ENCODE measurements at places on chromosomes 3 and 15.

DNA sequence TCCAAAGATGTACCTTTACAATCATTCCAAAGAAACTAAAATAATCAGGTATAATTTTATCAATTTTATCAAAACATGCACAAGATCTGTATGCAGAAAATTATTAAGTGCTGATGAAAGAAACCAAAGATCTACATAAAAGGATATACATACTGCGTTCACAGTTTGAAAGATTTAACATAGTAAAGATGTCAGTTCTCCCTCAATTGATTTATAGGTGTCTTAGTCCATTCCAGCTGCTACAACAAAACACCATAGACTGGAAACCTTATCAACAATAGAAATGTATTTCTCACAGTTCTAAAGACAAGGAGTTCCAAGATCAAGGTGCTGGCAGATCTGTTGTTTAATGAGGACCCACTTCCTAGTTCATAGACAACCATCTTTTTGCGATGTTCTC lies 189.0 kb upstream of the CCDC54 start:
- no peak for DNase-seq

DNA sequence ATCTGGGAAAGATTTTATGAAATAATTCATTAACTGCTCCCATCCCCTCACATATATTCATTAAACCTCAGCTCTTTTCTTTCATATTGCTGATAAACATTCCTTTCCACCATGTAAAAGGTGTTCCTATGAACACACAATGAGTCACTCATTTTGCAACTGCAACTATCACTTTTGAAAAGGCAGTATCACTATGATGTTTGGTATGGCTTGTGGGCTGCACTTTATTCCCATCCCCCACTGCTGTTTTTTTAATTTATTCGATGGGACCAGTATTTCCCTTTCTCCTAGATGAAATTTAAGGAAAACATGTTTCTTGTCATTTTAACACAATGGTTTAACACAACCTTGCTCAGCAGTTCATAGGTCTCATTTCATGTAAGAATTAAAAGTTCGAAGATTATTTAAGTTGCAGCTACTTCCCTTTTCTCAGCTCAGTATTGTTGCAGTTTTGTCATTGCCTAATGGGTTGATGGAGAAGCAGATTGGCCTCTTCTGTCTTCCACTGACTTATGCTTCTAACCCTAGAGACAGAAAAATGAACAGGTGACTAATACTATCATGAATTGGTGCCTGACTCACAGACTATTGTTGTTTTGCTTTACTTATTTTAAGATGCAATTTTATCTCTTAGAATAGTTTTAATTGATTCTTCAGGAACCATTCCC lies 280.3 kb downstream of the ZPLD1 start:
- DNase-seq = no peak

GRCh38 chr15:81749716-81750375 lies 296.0 kb downstream of the MEX3B start:
- DNase-seq = no peak

DNA sequence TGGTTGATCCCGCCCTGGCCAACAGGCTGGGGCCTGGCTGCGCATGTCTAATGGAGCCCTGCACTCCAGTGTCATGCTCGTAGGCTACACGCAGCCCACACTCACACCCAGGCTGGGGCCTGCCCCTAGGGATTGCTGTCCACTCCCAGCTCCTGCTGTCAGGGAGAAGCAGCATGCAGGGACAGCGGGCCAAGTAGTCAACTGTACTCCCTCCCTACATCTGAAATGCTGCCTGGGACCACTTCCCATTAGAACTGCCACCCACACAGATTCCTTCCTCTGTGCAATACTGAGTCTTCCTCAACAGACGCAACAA lies 16.1 kb downstream of the ALS2CL start:
- no peak for DNase-seq

- DNase-seq = no peak
Measured at GRCh38 chr3:13063225-13063624, 10.0 kb downstream of the IQSEC1 start.

GRCh38 chr15:68602459-68603215 lies 23.8 kb downstream of the CORO2B start:
- DNase-seq = no peak

GRCh38 chr3:64188810-64189560 lies 36.3 kb downstream of the PRICKLE2 start:
- DNase-seq = peak; percentile 75

- DNase-seq = no peak
Measured at GRCh38 chr15:90013503-90013937, 12.4 kb downstream of the ZNF710 start.

GRCh38 chr3:29091599-29092189 lies 189.2 kb upstream of the RBMS3 start:
- DNase-seq = no peak

GRCh38 chr3:126300761-126301481 lies 56.3 kb downstream of the KLF15 start:
- DNase-seq = no peak

GRCh38 chr3:64399205-64399800 lies 174.0 kb upstream of the PRICKLE2 start:
- peak; percentile 59 for DNase-seq

DNA sequence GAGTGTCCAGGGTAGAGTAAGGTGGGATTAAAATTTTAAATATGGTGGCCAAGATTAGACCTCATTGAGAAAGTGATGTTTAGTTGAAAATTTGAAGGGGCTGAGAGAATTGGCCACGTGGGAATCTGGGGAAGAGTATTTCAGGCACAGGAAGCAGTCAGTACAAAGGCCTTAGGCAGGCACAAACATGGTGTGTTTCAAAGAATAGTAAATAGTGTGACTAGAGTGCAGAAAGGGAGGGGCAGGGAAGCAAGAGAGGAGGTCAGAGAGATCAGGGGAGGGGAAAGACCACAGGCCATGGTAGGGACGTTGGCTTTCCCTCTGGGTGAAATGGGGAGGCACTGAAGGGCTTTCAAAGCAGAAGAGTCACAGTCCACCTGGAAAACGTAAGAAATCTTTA lies 36.6 kb upstream of the POMGNT2 start:
- DNase-seq = no peak

DNA sequence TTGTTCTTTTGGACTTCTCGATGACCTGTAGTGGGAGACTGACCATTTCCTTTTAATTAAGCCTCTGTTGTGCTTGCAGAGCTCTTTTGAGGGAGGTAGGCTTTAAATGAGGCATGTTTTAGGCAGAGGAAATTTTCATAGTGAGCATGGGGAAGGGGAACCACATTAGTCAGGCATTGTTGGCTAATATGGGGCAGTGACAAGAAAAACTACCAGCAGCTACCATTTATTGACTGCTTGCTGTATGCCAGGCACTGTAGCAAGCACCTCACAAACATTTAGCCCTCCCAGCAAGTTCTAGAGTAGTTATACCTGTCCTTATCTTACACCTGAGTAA lies 10.9 kb downstream of the ATG7 start:
- no peak for DNase-seq

- no peak for DNase-seq
Measured at GRCh38 chr3:136414476-136414875, 164.3 kb downstream of the PCCB start.

DNA sequence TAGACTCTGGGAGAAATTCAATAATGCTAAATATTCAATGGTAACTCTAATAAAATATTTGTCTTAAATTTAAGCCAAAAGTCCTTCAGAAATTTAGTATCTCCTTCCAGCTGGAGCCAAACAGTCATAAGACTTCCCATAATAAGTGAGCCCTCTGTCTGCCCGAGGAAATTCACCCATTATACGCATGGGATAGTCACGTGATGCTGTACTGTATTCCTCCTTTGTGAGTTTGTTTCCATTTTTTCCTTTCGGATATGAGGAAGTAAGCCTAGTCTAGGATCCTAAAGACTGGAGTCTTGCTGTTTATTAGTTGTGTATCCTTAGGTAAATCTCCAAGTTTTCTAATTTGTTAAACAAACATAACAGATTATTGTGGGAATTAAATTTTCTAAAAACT lies 110.4 kb upstream of the PLAAT1 start:
- DNase-seq = no peak

DNA sequence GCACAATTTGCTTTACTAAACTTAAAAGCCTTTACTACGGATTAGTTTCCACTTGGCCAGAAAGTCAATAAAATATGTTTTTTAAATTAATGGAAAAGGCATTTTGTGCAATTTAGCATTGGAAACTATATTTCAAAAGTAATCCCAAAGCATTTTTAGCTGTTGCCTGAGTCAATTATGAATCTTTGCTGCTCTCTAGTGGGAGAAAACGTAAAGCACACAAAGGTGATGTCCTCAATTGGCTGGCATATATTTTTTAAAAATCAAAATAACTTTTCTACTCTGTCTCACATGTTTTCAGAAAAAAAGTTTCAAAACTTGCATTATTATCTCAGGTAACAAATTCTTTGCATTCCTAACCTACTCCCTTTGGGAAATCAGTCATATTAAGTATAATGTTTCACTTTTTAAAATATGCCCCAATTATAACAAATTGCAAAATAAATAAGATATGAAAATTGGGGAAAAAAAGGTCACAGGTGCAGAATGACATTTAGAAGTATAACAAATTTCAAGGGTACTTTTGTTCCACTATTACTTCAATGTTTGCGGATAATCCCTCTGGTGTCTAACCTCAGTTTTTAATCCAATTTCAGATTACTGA lies 47.2 kb upstream of the TEX55 start:
- peak; percentile 4 for DNase-seq

DNA sequence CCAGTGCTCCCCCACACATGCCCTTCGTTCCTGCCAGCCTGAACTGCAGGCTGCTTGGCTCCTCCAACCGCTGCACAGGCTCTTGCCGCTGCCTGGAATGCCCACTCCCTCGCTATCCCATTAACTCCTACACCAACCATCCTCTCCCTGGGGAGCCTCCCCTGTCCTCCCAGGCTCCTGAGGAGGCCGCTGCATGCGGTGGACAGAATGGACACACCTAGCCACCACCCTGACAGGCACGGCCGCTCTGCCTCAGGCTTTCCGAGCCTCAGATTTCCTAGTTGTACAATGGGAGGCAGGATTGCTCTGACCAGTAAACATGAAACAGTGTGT lies 2.3 kb downstream of the PLXNB1 start:
- no peak for DNase-seq

DNA sequence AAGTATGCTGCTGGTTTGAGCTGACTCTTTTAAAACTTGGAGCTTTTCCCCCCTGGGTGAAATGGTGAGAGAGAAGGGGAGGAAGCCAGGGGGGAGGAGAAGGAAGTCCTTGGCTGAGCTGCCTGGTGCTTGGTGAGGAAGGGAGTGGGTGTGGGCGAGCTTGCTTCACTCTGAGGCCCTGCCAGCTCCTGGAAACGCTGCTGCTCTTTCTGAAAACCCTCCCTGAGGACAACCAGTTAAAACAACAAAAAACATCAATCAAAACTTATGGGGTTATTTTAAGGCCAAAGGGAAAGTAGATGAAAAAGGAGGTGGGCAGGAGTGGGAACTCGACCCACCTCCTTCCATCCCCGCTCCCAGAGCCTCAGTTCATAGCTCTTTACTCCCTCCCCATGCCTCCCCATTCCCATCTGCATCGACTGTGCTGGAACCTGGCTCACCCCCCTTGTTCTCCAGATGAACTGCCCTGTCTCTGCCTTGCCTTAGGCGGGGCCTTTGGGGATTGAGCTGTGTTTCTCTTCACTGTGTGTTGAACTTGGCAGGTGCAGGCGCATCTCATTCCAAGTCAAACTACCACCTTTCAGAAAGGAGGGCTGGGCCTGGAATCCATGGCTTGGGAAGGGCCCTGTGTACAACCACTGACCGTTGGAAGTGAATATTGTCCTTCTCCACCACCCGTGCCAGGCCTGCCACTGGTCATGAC lies 166.1 kb downstream of the ZNF621 start:
- no peak for DNase-seq

- peak; percentile 88 for DNase-seq
Measured at GRCh38 chr15:71237456-71238188, 122.4 kb downstream of the THSD4 start.

DNA sequence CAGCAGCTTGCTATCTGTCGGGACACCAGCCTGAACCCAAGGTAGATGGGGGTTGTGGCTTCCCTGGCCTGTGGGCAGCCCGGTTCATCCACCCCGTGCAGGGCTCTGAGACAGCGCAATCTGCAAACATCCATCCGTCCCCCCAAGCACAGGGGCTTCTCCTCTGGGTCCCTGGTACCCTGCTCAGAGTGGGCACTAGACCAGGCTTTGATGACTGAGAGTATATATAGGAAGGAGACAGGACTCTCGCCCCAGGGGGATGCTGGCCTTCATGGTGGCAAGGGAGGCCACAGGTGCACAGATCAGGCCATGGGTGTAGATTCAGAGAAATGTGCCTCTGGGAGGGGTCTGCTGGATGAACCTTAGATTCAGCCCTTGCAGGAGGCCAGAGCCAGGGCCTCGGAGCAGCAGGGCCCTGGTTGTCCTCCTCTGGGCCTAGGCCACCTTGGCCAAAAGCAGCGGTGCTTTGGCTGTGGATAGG lies 40.3 kb downstream of the CFAP100 start:
- no peak for DNase-seq

DNA sequence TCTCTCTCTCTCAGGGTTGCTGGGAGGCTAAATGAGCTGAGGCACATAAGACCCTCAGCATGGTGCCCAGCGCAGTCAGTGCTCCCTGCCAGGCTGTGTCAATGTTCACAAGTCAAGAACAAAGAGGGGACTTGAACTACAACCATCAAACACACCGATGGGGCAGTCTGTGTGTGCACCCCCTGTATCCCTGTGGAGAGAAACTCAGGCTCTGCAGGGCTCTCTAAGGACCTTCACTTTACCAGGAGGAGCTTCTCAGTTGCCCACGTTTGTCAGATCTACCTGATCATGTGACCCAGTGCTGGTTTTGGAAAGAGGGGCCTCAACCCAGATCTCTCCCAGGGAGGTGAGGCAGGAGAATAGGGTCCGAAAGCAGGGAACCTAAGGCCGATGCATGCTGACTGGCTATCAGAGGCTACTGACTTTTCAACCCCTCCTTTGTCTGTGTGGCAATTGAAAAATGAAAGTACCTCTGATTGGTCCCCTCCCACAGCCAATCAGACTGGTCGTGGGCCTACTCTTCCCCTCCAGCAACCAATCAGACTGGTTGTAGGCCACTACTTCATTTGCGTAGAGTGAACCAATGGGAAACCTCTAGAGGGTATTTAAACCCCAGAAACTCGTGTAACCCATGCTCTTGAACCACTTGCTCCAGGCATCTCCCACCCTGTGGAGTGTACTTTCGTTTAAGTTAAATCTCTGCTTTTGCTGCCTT lies 34.0 kb downstream of the RHCG start:
- DNase-seq = no peak

- DNase-seq = no peak
Measured at GRCh38 chr3:49333091-49333490, 6.8 kb downstream of the USP4 start.

- peak; percentile 21 for DNase-seq
Measured at GRCh38 chr3:138049157-138049919, 39.4 kb downstream of the CLDN18 start.

- DNase-seq = no peak
Measured at GRCh38 chr15:58260205-58260724, 122.1 kb downstream of the AQP9 start.

GRCh38 chr3:11832981-11833905 lies 13.4 kb downstream of the TAMM41 start:
- DNase-seq = no peak

GRCh38 chr3:96488708-96489107 lies 325.7 kb upstream of the EPHA6 start:
- DNase-seq = no peak
